ENCODE measurements at places on chromosomes 2 and 18.

- DNase-seq, result no peak
Observed at GRCh38 chr18:8081872-8082553, 514.9 kb downstream of the PTPRM start.

- no peak for DNase-seq
Observed at GRCh38 chr2:148106331-148106730, 85.4 kb downstream of the MBD5 start.

GRCh38 chr2:64277101-64277849 lies 133.1 kb upstream of the PELI1 start:
- DNase-seq, result no peak

GRCh38 chr2:241121008-241121407 lies 18.9 kb upstream of the MTERF4 start:
- no peak for DNase-seq

DNA sequence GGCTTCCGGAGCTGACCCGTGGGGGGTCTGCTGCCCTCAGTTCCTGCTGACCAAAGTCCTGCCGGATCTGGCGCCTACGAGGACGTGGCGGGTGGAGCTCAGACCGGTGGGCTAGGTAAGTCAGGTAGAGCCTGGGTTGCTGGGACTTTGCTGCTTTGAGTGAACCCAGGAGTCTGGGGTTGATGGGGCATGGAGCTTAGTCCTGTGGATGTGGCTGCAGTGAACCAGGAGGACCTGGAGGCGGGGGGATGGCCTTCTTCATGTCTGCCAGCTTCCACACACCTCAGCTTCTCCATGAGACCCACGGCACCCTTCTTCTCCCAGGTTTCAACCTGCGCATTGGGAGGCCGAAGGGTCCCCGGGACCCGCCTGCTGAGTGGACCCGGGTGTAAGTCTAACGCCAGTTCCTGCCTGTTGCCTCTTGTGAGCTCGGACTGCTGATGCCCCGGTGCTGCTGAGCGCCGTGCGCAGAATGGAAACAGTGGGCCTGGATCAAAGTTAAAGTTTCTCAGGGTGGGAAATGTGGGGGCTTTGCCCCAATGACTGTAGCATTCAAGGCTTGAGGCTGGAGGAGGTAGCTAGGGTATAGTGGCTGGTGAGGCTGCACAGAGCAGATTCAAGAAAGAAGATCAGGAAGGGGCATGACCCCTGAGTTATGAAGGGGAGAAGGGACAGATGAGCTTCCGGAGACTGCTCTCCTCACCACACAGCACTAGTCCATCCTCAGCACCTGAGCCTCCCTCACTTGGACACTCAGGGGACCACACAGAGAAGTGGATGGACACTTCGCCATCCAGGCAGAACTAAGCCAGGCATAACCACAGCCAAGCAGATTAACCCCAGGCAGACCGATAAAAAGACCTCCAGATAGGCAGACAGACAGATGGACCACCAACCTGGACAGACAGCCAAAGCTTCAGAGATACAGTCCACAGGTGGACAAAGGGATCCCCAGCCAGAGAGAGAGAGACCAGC lies 17.3 kb downstream of the PTPN18 start:
- no peak for DNase-seq

- DNase-seq, result no peak
Observed at GRCh38 chr2:160368988-160369930, 124.3 kb downstream of the RBMS1 start.

DNA sequence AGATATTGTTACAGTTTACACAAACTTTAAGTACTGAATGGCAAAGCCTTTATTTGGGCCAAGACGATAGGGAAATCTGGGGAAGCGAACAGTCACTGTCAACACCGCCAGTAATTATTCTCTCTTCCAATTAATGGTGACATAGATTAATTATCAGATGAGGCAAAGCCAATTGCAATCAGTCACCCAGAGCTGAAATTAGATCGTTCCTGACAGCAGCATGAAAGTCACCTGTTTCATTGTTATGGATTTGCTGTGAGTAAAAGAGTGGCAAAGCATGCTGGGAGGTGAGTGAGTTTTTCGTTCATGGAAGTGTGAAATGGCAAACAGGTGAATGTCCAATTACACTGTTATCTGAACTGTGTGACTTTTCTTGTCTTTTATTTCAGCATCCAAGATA lies 164.8 kb upstream of the KLHL14 start:
- DNase-seq, result no peak

DNA sequence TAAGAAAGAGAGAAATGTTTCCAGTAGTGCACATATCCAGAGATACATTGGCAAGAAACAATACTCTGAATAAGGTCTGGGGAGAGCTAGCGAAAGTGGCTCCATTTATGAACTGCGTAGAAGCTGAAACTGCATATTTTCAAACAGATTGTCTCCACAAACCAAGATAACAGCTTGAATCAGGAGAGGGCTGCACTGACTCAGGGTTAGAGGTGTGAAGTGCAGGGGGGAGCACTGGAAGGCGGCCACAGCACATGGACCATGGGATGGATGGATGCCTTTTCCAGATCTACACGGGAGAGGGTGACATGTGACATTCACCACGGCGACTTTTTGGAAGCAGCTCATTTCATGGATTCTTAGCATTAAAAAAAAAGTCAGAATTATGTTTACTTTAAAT lies 729.4 kb downstream of the RNF144A start:
- no peak for DNase-seq

Data from GF-D8 (cell line).